ENCODE measurements at places on chromosomes 6 and 20.
A peak's percentile ranks its signal among the peaks of the same experiment; 100 is the strongest.

DNA sequence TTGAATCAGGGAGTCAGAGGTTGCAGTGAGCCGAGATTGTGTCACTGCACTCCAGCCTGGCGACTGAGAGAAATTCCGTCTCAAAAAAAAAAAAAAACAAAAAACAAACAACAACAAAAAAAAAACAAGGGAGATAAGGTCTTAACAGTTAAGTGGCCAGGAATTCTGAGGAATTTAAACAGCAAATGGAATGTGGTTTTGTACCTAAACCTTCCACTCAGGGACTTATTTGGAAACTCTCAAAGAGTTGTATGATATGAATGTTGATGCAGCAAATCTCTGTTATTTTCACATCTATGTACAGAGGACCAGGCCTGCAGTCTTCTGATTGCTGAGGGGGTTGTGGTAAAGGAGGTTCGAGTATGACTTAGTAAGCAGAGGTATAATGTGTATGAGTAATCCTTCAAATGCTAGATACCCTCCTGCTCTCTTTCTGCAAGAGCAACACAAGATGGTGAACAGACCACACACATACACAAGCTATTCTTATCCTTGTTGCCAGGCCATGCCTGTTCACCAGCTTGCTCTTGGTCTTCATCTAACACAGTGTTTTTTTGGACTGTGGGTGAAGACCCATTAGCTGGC, 174.9 kb upstream of the SCGN start:
- DNase-seq: no peak

DNA sequence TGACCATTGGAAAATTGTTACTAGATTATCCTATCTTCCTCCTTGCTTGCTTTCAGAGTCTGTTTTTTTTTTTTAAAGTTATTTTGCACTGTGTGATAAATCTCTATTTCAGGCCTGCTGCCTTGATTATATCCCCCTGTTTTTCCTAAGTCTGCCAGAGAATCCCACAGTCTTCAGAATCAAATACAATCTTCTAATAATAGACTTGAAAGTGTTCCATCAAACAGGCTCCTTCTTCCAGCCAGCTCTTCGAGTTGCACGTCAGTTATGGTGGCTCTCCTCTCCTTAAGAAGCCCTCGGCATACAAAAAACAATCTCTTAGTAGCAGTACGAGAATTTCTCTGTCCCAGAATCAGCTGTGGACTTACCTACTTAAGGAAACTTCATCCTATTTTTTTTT, 92.9 kb upstream of the NOX3 start:
- no peak for DNase-seq

GRCh38 chr20:3739054-3739925, 6.8 kb downstream of the HSPA12B start:
- DNase-seq: no peak

- peak; percentile 36 for DNase-seq
These were observed 900 bp downstream of the BCLAF1 start for GRCh38 chr6:136288566-136289326.

DNA sequence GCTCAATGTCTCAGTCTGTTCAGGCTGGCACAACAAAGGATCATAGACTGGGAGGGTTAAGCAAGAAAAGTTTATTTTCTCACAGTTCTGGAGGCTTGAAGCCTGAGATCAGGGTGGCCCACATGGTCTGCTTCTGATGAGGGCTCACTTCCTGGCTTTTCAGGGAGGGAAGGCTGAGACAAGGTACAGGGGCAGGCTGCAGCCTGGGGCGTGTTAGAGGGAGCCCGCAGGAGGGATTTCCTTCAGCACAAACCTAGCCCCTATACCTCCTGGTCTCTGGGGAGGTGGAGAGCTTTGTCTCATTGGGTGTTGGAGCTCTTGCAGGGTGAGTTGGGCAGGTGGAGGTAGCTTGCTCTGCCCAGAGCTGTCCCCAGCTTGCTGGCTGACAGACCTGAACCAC, 81.1 kb upstream of the GPR6 start:
- no peak for DNase-seq

DNA sequence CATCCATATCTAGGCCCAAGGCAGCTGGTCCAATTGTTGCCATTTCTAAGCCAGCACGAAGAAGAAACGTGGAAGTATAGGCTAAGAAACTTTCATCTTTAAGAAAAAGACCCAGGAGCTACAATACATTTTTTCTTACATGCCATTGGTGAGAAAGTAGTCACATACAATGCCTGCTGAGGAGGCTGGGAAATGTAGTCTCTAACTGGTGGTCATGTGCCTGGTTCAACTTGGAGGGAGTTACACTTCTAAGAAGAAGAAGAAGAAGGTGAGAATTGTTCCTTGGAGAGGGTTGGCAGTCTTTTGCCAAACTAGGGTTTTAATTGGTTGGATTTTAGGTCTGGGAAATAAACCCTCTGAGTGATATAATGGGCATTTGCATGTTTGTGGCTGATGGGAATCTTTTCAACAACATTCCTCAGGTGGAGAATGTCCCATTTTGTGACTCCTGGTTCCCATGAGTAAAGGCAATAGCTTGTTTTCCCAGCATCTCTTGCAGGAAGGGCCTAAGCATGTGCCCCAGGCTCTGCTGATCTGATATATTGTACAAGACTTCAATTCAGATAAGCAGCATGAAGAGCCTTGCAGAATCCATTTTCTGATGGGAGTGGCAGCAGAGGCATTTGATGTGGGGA, 47.0 kb upstream of the PREP start:
- no peak for DNase-seq

DNA sequence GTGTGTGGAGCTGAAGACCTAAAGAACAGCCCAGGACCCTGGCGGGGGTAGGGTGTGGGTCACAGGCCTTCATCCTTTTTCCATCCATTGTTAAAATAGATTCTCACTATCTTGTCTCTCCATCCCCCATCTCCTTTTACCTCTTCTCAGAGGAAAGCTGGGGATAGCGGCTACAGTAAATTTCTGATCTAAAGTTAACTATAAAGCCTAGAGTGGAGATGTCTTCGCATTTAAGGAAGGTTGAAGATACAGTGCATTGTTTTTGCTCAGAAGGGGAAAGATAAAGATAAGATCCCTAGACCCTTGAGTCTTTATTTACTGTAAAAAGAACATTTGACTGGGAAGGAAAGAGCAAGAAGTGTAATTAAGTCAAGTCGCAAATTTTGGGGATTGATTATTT, 8.6 kb downstream of the FOXA2 start:
- DNase-seq: no peak

DNA sequence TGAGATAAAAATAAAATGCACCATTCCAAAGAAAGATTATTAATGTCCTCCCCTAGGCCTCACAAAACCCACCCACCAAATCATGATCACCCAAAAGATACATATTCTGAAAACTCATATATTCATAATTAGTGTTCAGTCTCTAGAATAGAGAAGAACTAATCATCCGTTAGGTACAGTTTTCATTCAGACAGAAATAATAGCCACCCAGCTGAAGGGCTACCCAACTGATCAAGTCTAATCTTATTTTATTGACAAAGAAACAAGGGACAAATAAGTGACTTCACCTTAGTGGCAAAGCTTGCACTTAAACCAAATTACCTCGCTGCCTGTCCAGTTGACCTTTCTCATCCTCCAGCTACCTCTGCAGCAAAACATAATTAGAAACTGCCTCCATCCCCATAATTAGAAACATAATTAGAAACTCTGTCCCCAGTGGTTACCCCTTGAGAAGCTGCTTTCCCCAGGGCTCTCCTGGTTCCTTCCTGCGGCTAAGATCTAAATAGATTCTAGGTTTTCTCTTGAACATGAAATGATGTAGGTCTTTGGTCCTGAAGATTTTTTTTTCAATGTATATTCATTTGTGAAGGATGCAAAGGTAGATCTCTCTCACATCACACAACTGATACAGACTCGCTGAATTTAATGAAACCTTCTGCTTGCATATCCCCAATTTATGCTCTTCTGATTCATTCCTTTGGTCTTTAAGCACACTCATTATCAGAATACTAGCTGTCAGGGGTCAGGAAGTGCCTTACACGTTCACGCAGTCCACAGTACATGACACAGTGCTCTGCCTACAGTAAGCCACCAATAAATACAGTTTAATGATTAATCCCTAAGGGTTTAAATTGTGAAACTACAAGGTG, 46.3 kb downstream of the HBS1L start:
- DNase-seq: no peak

GRCh38 chr6:169229615-169230321, 23.9 kb downstream of the THBS2 start:
- no peak for DNase-seq

- DNase-seq: no peak
These were observed 183.9 kb downstream of the GRM1 start for GRCh38 chr6:146212781-146213180.

GRCh38 chr6:21500314-21501020, 93.1 kb upstream of the SOX4 start:
- DNase-seq: no peak

DNA sequence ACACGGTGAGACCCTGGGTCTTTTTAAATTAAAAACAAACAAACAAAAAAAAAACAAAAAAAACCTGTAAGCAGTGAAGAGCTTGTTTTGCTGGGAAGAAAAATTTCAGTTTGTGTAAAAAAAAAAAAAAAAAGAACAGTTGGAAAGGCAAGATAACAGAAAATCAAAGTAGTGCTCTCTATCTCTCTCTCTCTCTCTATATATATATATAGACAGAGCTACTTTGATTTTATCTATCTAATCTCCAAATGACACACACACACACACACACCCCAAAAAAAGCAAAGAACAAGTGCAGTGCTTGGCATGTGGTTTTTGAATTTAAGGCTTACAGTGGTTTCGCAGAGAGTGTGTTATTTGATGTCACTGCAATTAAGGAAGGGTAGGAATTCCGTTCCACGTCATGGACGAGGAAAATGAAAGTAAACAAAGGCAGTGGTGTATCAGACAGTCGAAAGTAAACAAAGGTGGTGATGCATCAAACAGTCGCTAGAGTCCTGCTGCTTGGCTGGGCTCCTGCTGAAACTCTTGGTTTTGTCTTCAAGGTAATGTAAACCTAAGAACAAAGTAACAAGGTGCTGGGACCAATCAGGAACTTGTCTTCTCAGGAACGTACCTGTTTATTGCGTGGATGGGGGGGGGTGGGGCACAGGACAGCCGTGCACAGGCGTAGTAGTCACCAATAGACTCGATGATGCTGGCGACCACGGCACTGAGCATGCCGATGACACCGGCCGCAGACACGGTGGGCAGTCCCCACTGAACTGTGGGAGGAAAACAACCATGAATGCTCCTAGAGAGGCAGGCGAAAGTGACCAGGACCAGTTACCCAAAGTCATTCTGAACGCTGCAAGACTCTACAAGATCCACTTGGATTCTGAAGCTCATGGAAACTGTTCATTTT, 131.8 kb downstream of the SLC23A2 start:
- DNase-seq: no peak
